ENCODE measurements at places on chromosomes 1 and 21. TPM values are rescaled to one million over a fixed set of nuclear protein-coding genes. Genes with fewer than 3 reads are reported as not detected.
A peak's percentile ranks its signal among the peaks of the same experiment; 100 is the strongest.

The RGS7 gene
- total RNA-seq = not detected

The FABP3 gene
- total RNA-seq = 0.57 TPM

The EPHA2 gene
- 225 TPM for total RNA-seq

DNA sequence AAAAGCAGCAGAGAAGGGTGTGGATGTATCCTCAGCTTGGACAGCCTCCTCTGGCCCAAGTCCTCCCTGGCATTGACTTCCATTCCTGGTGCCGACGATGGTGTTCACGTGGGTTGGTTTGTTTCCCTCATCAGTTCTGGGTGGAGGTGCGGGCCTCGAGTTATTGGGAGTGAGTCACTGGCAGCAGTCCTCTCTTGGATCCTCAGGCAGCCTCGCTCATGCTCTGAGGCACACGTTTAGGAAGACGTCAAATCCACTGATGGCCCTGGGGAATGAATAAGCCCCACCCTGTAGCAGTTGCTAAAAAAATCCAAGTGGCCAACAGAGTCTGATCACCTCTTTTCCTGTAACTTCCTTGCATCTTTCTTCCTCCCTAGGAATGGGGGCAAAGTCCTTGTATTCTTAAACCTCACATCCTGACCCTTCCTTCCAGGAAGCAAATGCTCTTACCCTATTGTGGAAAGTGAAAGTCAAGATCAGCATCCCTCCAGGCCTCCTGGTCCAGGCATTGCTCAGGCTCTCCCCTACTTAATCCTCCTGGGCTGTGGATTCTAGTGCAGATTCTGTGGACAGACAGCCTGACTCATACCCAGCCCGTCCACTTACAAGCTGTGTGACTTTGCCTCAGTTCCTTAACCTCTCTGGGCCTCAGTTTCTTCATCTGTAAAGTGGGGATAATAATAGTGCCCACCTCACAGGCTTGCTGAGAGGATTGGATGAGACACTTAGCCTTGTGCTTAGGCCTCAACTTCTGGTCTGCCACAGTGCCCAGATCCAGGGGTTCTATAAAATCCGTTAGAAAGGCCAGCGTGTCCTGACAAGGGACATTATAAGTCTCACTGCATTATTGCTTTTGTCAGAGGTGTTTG, 111.1 kb downstream of the TLR5 start:
- H3K27me3 ChIP-seq = no peaks in the 10 kb centered on the region
- H3K36me3 ChIP-seq = no peaks in the 10 kb centered on the region
- H3K27ac ChIP-seq = peak overlapping the region; percentile 57
- DNase-seq = no peak
- peaks cover 42% of the 10 kb centered on the region for H3K4me1 ChIP-seq
- H3K4me3 ChIP-seq = no peak overlapping the region

The TMCO2 gene
- total RNA-seq = not detected

The FCAMR gene
- not detected for total RNA-seq

The PLK3 gene
- total RNA-seq = 30.9 TPM

- H3K4me3 ChIP-seq = no peak overlapping the region
- no peaks in the 10 kb centered on the region for H3K27me3 ChIP-seq
- H3K4me1 ChIP-seq = no peaks in the 10 kb centered on the region
- peak overlapping the region; percentile 19 for H3K27ac ChIP-seq
- DNase-seq = no peak
Observed at GRCh38 chr21:14686466-14687267, 140.6 kb upstream of the SAMSN1 start.

DNA sequence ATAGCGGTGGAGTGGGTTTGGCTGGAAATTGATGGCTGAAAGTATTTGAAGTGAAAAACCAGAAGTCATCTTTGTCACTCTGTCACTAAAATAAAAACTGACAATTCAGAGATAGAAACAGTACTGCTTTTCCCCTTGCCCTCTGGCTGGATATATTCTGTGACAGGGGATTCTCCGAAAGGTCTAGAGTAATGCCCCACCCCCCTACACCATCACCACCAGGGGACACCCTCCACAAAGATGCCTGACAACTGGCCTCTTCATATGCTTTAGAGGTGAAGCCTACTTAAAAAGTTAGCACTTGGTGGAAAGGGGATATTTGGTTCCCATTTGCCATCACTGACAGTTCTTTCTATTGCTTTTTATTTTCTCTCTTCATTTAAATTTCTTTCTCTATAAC, 73.5 kb downstream of the SGIP1 start:
- no peak for DNase-seq
- no peaks in the 10 kb centered on the region for H3K4me1 ChIP-seq
- H3K4me3 ChIP-seq = no peak overlapping the region

DNA sequence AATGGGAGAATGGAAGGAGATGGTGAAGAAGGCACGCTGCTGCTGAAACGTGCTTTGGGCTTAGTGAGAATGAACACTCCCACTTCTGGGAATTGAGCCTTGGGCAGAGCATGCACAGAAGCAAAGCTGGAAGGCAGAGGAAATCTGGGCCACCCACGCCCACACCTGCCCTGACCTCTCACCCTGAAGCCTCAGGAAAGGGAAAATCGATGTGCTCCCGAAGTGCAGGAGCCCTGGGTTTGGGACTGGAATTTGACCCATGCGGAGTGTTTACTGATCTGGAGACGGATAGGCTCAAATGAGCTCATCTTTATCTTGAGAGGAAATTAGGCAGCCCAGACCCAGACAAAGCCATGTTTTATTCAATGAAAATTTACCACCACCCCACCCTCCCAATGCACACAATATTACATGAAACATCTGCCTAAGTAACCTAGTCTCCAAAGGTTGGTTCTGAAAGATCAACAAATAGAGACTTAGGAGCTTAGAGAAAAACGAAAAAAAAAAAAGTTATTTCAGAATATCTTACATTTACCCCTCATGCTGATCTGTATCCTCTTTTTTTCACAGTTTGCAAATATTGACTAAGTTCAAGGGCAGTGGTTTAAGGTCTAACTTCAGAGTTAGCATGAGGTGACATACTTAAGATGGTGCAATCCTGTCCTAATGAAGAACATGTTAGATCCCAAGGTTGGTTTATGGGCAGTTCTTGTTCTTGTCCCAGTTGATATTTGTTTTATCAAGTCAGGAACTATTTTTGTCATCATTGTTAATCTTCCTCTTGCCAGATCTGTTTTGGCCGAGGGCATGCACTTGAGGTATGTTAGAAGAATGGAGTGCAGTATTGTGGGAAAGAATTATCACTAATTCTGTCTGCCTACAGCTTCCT, 63.0 kb downstream of the PROX1 start:
- H3K4me3 ChIP-seq = no peak overlapping the region
- DNase-seq = no peak
